Left renal cortex interstitium (tissue), 4 donors: ENCODE measurements at places on chromosomes 12 and 14. TPM values are rescaled to one million over a fixed set of nuclear protein-coding genes. Genes with fewer than 3 reads are reported as not detected.

The KRT6A gene
- polyA plus RNA-seq = not detected

The APOF gene
- 0.11 TPM for polyA plus RNA-seq

The LAG3 gene
- polyA plus RNA-seq = 2.6 TPM

The DUSP6 gene
- 74.1 TPM for polyA plus RNA-seq

The PIWIL1 gene
- polyA plus RNA-seq = 0.22 TPM

The KSR2 gene
- 0.54 TPM for polyA plus RNA-seq

The GUCY2C gene
- polyA plus RNA-seq = 0.43 TPM

The AKAP3 gene
- 3.9 TPM for polyA plus RNA-seq

The PLCZ1 gene
- polyA plus RNA-seq = 1.2 TPM

The PTHLH gene
- 1.1 TPM for polyA plus RNA-seq

The PRH2 gene
- 0.99 TPM for polyA plus RNA-seq

The PDE3A gene
- polyA plus RNA-seq = 29.1 TPM

The TAS2R19 gene
- 0.87 TPM for polyA plus RNA-seq

DNA sequence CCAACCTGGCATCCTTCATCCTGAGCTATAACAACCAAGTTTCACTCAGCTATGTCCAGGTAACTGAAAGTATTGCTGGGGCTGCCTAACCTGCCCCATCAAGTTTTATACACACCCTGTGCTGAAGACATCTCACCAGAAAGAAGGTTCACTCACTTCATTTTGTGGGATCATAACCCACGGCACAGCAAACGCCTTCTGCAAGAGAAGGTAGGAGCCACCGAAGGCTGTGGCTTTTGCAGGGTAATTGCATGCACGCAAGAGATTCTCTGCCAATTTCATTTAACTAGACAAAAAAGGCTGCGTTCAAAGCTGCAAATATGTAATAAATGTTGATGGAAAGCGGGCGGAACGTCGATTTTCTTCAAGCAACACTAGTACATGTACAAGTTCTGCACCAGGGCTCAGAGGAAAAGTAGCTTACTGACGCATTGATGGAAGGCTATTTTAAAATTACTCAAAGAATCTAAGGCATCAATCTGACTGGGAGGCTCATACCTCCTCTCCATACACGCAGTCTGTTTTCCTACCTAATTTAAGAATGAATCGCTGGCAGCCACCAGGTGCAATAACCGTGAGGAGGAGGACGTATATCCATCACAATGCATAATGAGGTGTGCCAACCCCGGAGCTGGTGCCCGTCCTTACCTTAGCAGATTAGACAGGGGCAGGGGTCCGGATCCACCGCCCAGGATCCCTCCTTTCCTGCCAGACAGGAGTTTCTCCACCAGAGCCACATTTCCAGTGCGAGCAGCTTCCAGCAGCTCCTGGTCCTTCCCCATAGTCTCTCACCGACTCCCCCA, 1.1 kb downstream of the ANKS1B start:
- DNase-seq = no peak

DNA sequence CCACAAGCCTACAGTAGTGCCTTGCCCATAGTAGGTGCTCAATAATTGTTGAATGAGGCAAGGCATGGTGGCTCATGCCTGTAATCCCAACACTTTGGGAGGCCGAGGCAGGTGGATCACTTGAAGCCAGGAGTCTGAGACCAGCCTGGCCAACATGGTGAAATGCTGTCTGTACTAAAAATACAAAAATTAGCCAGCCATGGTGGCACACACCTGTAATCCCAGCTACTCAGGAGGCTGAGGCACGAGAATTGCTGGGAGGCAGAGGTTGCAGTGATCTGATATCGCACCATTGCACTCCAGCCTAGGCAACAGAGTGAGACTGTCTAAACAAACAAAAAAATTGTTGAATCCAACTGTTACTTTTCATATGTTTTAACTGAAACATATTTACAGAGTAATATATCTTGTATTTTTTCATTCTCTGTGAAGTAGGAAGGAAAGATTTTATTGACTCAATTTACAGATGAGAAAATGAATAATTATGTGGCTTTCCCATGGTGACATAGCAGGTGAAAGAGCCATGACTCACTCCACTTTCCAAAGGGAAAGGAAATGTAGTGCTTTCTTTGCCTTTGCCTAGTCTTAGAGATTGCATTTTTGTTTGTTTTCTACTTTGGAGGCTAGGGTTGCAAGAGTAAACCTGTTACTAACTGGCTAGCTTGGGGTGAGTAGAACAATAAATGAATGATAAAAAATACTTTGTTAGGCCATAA, 95.4 kb upstream of the SLC38A4 start:
- no peak for DNase-seq

- no peak for DNase-seq
Observed at GRCh38 chr12:19783547-19784444, 344.5 kb downstream of the AEBP2 start.

DNA sequence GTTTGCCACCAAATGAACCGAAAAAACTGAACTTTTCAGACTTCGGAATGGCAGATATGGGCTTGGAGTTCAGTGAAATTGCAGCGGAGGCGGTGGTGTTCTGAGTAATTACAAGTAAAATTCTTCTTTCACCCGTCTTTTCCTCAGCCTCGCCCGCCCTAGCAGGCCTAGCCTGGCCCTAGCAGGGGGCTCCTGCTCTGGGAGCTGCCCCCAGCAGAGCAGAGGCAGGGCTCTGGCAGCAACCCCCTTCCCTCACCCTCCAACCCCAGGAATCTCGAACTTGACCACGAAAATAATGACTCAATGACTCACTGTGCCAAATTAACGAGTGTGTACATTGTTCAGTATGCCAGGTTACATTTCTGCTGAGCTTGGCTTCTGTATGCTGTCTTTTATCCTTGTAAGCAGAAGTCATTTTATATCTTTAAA, 1.1 kb downstream of the PAPLN start:
- DNase-seq = no peak

GRCh38 chr12:105705765-105706164, 375.3 kb downstream of the C12orf75 start:
- DNase-seq = peak; percentile 71

GRCh38 chr12:9925705-9926393, 6.3 kb downstream of the CLEC2A start:
- DNase-seq = no peak

GRCh38 chr12:72505227-72505626, 233.1 kb downstream of the TRHDE start:
- DNase-seq = no peak

- DNase-seq = no peak
Observed at GRCh38 chr12:108611884-108612415, 14.1 kb upstream of the TMEM119 start.

GRCh38 chr14:81172881-81173280, 47.9 kb downstream of the GTF2A1 start:
- DNase-seq = no peak

DNA sequence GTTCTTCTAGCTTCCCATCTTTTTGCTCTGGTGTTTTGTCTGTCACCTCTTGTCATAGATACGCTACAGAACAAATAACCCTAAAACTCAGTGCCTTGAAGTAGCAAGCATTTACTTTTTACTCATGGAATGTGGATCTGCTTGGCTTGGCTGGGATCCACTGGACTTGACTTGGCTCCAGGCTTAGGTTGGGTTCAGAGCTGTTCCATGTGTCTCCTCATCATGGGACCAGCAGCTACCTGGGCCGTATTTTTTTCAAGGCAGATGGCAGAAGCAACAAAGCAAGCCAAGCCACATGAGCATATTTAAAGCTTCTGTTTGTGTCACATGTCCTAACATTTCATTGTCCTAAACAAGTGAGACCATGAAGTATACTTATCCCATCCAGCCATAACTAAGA, 48.7 kb upstream of the ATF1 start:
- DNase-seq = no peak

- DNase-seq = no peak
Observed at GRCh38 chr12:77493302-77494168, 337.2 kb upstream of the NAV3 start.

DNA sequence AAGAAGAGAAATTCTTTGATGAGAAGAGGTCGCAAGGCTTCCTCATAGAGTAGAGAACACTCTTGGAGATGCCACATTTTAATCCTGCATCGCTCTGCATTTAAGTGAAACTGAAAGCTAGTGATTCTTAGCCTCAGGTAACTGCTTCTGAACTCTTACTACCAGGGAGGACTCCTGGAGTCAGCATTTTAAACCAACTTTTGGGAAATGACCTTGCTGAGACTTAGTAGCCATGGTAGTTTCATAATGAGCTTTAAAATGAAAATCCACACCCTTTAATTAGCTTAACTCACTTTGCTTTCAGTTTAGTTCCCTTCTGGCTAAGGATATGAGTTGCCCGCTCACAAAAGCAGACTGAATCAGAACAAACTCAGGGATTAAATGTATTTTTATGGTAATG, 80.3 kb downstream of the SYNE2 start:
- no peak for DNase-seq

DNA sequence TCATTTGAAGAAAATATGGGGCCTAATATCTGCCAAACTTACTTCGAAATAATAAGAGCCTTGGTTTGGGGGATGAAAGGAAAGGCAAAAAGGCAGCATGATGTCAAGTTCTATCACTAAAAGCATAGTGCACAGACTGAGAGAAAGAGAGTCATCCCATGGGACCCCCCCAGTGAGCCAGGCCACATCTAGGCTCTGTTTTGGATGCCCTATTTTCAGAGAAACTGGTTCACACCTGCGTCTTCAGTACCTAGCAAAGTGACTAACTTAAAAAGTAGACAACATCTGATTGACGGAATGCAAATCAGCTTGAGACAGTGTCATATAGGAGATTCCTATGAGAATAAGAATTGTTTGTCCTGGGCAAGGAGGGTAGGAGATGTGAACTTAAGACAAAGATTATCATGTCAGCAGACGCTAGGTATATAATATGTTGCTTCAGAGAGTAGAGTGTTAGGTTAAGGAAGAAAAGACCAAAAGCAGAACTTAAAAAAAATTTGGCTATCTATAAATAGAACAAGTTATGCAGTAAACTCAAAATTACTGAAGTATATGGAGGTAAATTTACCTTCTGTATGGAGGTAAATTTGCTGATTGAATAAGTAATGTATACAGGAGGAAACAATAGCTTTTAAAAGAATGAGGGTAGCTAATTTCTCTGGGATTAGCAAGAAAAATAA, 148.2 kb downstream of the SLC41A2 start:
- DNase-seq = no peak

DNA sequence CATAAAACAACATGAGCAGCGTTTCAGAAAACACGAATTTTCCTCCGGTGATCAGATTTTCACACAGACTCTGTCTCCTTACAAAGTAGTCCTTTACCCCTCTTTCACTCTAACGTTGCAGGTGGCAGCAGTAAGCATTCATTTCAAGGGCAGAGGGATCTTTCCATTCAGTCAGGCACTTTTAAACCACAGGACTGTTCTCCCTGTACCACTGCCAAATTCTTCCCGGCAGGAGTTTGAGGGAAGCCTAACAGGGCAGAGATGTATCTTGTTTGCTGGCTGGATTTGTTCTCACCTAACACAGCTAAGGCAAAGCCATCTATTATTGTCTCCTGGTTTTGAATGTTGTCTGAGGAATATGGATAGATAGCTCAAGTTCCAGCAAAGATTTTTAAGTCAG, 1187.3 kb upstream of the SEL1L start:
- DNase-seq = no peak

DNA sequence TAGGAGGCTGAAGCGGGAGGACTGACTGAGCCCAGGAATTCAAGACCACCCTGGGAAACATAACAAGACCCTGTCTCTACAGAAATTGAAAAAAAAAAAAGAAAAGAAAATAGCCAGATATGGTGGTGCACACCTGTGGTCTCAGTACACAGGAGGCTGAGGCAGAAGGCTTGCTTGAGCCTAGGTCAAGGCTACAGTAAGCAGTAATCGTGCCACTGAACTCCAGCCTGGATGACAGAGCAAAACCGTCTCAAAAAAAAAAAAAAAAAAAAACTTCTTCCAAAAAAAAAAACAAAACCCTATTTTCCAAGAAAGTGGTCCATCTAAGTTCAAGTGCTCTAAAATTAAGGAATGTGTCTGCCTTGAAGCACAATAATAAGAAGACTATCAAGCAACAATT, 19.8 kb downstream of the SNX6 start:
- no peak for DNase-seq

DNA sequence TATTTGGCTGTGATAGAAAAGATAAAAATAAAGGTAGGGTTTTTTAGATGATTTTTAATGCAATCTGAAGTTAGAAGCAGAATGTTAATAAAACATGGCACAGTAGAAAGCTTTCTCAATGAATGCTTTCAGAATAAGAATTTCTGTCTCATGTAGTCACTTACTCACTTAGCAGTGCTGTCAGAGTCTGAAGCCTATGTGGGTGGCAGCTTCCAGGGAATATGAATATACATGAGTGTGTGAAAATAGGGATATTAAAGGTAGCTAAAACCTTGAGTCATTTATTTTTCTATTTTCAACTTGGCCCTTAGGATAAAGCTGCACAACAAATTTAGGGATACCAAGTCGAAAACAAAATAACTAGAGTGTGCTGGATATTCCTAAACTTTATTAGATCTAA, 427.9 kb downstream of the AEBP2 start:
- DNase-seq = no peak

GRCh38 chr12:110165540-110166159, 41.5 kb downstream of the IFT81 start:
- no peak for DNase-seq

DNA sequence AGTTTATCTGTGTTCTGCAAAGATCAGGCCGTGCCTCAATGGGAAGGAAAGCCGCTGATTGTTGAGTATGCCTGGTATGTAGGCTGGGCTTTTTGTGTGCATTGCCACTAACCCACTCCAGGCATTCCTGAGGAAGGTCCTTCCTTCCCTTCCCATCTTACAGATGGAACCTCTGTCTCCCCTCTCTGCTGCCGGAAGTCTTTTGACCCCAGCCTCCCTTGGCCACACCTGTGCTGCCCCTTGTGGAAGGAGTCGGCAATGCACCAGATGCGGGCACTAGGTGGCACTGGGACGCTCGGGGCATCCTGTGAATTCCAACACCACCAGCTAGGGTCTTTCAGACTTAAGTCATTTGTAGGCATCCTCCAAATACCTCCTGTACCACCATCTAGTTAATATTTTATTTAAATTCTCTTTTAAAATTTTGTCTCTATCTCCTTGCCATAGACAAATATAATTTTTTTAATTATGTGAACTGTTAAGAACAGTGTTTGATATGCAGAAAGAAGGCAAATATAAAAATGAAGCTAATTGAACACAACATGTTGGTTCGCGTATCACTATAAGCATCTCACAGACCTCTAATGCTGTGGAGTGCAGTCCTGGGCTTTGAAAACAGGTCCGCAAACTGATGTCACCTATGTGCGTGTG, 99.6 kb downstream of the RIN3 start:
- DNase-seq = no peak

GRCh38 chr12:46677749-46678148, 148.0 kb downstream of the SLC38A4 start:
- DNase-seq = no peak

DNA sequence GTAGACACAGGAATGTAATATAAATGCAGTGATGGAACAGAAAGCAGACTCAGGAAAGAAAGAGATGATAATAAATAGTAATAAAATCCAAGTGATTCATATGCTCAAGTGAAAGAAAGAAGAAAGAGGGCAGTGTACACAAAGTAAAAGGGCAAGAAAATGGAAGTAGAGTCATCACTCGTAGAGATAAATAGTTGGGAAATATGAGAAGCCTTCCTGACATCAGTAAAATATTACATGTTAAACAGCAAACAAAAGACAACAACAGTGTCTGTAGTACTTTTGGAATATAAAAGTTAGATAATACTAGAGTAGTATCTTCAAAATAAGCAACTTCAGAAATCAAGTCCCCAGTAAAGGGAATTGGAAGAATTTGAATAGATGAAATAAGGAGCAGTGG, 412.3 kb downstream of the RAD51B start:
- no peak for DNase-seq

- DNase-seq = peak; percentile 27
Observed at GRCh38 chr14:34874386-34875030, 652 bp downstream of the BAZ1A start.

- DNase-seq = no peak
Observed at GRCh38 chr12:2156333-2156732, 103.5 kb downstream of the CACNA1C start.

- DNase-seq = no peak
Observed at GRCh38 chr12:9758119-9758518, 2.6 kb downstream of the CD69 start.
